ENCODE measurements at places on chromosomes 1 and 21.

- DNase-seq, result no peak
These were observed 53.5 kb upstream of the EPHA8 start for GRCh38 chr1:22509815-22510214.

DNA sequence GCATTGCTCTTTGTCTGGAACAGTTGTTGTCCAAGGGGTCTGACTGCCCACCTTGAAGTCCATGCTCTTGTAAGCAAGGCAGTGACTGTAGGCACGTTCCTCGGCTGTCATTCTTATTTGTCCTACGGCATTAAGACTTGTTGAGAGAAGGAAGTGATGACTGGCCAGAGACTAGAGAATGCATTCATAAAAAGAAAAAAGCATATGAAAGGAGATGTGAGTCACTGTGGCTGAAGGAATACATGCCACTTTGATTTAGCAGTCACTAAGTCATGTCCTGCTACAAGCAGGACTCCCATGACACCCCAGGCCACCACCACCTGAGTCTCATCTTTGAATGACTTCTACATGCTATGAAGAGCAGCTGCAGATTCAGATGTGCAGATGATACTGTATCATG is 50.5 kb downstream of the CNN3 start:
- no peak for DNase-seq

DNA sequence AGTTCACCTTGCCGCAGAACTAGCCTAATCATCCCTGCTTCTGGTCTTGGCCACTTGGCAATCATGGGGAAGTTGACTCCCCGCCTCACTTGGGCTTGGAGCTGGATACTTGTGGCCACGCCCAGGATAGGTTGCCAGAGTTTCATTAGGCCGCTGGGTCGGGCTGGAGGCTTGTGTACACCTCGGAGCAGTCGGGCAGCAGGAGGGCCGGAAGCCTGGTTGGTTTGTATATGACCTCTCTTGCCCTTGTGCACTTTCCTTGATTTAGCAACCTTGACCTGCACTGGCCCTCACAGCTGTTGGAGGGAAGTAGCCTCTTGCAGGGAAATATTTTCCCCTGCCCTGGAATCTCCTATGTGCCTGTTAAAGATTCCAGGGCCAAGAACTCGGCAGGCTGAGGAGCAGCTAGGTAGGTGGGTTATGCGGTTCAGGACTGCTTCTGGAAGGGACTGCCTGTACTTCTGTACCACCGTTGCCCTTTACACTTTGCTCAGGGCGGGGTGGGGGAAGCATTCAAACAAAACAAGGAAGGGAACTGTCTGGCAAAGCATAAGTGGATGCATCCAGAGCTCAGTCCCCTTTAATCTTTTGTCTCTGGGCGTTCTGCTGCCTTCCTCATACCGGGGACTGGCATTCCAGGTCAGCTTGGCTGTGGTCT is 83.5 kb downstream of the UCK2 start:
- no peak for DNase-seq

- peak; percentile 66 for DNase-seq
These were observed 160.2 kb downstream of the DENND1B start for GRCh38 chr1:197614916-197615692.

DNA sequence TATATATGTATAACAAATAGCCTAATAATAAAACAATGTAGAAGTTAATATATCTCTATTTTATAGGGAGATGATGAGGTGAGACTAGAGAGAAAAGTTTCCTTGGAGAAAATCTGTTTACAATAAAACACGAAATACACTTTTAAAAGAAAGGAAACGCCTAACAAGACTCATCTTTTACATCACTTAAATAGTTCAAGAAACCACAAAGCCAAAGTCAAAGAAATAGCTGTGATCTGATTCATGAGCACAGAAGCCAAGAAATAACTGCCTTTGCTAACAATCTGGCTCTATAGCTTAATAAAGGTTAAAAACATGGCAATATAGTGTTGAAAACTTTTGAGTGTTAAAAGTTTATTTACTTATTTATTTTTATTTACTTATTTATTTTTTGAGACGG is 61.5 kb downstream of the TOR3A start:
- no peak for DNase-seq

DNA sequence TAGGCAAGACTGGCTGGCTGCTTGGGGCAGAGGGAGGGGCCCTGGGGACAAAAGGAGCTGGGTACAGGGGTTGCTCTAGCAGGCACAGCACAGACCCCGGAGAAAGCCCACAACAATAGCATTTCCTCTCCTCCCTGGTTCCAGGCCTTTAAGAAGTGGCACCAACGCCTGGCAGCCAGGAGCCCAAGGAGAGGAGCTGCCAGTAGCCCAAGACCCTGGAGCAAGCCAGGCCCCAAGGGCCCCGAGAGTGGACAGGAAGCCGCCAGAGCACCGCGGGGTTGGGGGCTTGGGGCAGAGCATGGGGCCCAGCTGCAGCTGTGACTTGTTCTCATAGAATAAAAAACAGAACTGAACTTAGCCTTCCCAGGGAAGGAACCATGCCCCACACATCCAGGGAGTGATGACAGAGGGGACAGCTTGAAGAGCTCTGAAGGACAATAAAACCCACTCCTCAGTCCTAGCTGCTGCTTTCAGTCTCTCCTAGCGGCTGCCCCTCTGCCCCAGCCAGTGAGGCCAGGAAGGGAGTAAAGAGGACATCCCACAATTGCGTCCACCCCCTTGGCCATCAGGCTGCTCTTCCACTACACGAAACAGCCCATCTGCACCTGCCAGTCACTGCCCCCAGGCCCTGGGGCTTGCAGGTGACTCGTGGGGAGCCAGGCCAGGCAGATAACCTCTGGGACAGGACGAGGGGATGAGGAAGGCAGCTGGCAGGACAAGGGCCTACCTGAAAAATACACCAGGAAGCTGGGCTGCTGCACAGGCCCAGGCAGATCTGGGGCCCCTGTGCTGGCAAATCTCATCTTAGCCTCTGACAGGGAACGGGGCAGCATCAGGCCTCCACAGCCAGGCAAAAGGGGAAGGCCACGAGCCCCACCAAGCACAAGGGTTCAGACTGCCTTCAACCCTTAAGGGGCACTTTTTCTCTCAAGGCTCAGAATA is 16.4 kb downstream of the MTHFR start:
- DNase-seq, result no peak

- peak; percentile 40 for DNase-seq
These were observed 227.7 kb downstream of the SMYD3 start for GRCh38 chr1:246279402-246279801.

DNA sequence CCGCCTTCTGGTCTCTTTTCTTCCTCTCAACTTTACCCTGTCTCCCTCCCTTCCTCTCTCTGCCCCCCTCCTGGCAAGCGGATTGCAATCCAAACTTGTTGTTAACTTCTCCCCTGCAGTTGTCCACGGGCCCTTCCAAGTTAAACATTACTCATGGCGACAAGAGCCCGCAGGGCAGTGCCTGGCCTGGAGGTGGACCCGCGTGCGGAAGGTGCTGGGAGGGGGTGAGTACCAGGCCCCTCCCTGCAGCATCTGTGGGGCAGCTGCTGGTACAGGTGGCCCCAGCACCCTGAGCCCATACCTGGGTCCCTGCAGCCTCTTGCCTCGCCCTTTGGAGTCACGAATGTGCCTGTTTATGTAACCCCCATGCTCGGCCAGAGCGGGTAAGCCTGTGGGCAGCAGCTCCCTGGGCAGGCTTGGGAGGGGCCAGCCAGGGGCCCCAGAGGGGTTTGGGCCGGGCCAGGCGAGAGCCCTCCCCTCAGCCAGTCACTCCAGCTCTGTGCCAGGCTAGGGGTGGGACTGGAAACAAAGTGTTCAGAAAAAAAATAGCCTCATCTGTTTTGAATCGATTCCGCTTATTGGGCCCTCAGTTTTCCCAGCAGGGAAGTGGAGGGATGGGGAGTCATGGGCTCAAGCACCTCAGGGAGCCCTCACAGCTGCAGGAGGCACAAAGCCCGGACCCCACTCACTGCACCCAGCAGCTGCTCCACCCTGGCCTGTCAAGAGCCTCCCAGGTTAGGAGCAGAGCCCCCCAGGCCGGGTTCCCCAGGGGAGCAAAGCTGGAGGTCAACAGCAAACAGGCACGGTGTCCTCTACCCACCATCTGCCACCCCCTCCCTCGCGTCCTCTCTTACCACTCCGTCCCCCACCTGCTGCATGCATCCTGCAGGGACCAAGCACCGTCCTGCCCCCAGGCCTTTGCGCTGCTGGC is 14.0 kb upstream of the FAAP20 start:
- peak; percentile 19 for DNase-seq

DNA sequence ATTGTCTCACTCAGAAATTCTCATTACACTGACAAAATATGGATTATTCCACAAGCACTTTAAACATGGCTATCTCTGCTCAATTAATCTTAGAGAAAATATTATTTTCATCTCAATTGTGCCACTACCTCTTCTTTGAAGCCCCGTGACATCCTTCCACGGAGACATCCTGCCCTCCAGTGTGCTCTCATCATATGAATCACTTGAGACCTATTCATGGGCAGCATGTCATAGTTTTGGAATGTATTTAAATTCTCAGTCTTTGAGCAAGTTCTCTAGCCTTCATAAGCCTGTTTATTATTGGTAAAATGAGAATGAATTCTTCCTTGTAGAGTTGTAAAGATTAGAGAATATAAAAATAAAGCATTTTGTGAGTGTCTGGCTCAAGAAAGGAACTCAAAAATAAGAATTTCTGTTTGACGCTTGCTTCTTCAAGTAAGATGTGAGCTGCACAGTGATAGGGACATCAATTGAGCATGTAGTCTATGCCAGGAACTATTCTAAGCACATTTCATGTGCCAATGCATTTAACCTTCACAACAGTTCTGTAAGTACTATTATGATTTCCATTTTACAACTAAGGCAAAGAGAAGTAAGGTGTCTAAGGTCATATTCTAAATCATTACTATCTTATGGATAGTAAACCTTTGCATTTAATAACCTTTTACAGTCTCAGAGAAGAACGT is 557.4 kb upstream of the ZRANB2 start:
- DNase-seq, result no peak

DNA sequence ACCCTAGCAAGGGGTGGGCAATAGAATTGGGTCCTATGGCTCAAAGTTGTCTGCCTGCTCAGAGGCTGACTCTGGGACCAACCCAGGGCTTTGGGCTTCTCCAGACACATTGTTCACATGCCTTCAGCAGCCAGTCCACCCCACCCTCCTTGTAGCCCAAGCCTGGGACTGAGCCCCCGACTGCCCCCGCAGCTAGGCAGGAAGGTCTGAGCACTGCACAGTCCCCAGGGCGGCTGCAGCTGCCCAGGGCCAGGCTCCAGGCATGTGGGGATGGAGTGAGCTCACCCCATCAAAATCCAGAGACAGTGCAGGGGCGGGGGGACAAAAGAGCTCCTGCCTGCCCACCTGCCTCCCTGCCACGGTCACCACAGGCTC is 35.6 kb downstream of the HSPG2 start:
- no peak for DNase-seq

DNA sequence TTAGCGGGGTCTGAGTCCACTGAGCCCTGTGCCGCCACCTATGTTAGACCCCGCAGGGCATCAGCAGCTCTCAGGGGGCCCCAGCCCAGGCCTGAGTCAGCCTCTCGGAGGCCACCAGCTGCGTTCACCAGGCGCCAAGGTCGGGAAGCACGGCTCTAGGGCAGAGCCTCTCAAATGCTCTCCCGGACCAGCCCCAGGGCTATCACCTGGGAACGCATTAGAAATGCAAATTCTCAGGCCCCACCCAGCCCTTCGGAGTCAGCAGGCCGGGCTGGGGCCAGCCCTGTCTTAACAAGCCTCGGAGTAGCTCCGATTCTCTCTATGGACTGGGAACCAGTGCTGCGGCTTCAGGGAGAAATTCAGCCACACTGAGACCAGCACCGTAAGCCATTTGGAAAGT is 37.2 kb upstream of the TSPEAR start:
- no peak for DNase-seq

GRCh38 chr21:45575993-45576837 is 34.0 kb upstream of the SLC19A1 start:
- no peak for DNase-seq

- peak; percentile 31 for DNase-seq
These were observed 10.9 kb upstream of the LRRC3 start for GRCh38 chr21:44444286-44444931.

GRCh38 chr1:170168265-170168664 is 22.5 kb downstream of the NTMT2 start:
- peak; percentile 3 for DNase-seq

GRCh38 chr1:226372885-226373284 is 35.0 kb downstream of the PARP1 start:
- DNase-seq, result no peak

- no peak for DNase-seq
These were observed 10.8 kb upstream of the PALMD start for GRCh38 chr1:99634971-99635624.

DNA sequence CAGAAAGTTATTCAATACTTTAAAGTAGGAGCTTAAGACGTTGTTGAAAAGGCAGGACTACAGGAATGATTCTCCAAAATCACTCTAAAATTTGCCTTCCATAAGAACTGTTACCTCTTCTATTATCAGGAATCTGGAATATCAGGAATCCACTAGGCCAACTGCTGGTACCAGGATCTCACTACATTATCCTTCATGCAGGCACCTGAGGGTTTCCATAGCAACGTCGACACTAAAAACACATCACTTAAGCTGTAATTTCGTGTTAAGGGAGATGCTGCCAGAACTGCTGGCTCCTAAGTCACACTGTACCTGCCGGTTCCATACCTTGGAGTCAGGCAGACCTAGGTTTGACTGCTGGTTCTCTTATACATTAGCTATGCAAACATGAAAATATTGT is 139.7 kb upstream of the C1orf87 start:
- DNase-seq, result no peak

DNA sequence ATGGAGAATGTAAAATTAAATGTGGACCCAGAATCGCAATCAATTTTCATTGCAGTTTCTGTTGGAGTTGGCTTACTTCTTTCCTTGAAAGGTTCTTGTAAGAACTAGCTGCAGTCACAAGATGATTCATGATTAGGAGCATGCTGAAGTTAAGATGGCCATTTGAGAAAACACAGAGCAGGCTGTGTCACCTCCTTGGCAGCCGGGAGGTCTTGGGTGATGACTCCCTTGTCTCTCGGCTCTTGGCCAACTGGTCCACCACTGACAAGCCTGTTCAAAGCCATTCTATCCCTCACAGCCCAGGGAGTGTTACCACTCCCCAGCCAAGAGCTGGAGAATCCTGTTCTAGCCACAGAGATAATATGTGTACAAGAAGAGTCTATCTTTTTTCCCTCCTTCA is 40.6 kb downstream of the OPTC start:
- no peak for DNase-seq

DNA sequence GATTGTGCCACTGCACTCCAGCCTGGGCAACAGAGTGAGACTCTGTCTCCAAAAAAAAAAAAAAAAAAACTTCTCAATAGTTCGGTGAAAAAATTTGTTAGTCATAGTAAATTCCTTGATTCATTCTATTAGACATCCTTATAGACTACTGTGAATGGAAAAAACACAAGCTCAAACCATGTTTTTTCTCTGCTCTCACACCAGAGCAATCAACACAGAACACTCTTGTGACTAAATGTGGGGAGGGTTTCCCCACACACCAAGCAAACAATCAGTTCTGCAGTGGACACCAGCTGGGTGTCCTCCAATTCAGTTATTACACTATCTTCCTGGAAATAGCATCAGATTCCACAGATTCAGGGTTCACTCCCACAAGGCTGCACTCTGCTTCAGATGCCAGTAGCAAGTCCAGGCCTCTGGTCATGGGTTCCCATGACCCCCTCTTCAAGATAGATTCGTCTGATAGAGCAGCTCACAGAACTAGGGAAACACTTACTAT is 69.1 kb upstream of the TEKT2 start:
- DNase-seq, result no peak

GRCh38 chr1:19758227-19758830 is 41.4 kb downstream of the TMCO4 start:
- DNase-seq, result no peak

- DNase-seq, result no peak
These were observed 32.7 kb downstream of the TFAP2E start for GRCh38 chr1:35605867-35606182.

GRCh38 chr1:201347498-201348210 is 29.8 kb downstream of the TNNT2 start:
- no peak for DNase-seq

GRCh38 chr1:161061419-161061818 is 8.3 kb downstream of the ARHGAP30 start:
- DNase-seq, result no peak
